GM23248 (cell line): ENCODE measurements at places on chromosomes 2 and 18. TPM values are rescaled to one million over a fixed set of nuclear protein-coding genes. Genes with fewer than 3 reads are reported as not detected.

The SPEG gene
- 26.5 and 32.1 TPM in 2 replicates for total RNA-seq

The UGT1A4 gene
- total RNA-seq, result not detected in 2 replicates

The CDH19 gene
- not detected in 2 replicates for total RNA-seq

The LRPPRC gene
- total RNA-seq, result 38.0 and 42.6 TPM in 2 replicates

The UGT1A5 gene
- total RNA-seq, result not detected in 2 replicates

The NEU2 gene
- total RNA-seq, result not detected in 2 replicates
